ENCODE measurements at places on chromosomes 2 and 18. TPM values are rescaled to one million over a fixed set of nuclear protein-coding genes. Genes with fewer than 3 reads are reported as not detected.

- no peak for DNase-seq
- no peaks in the 10 kb centered on the region for H3K27me3 ChIP-seq
- H3K36me3 ChIP-seq = no peaks in the 10 kb centered on the region
Measured at GRCh38 chr2:186992597-186992996, 143.6 kb upstream of the ZSWIM2 start.

DNA sequence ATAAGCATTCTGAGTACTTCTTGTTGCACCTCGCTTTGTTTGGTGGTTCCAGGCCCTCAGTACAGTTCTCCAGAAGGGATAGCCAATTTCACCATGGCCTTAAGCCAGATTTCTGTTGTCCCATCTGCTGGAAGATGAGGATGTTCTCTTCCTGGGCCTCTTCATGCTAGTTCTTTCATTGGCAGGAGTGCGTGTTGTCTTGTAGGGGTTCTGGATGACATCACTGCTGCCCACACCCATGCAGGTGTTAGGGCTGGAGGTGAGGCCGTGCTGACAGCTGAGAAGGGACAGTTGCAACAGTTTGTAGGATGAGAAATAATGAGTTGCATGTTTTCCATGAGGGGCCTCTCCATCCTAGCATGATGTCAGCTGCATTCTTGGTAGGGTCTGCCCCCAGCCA, 142.9 kb downstream of the LDLRAD4 start:
- H3K4me1 ChIP-seq = no peaks in the 10 kb centered on the region
- DNase-seq = no peak
- no peaks in the 10 kb centered on the region for H3K27me3 ChIP-seq
- H3K27ac ChIP-seq = no peak overlapping the region
- H3K36me3 ChIP-seq = no peaks in the 10 kb centered on the region

The KIAA2012 gene
- not detected for total RNA-seq

GRCh38 chr18:21194871-21195771, 46.9 kb upstream of the GREB1L start:
- no peak overlapping the region for H3K4me3 ChIP-seq
- no peak for DNase-seq
- peaks cover 34% of the 10 kb centered on the region for H3K27me3 ChIP-seq
- no peaks in the 10 kb centered on the region for H3K36me3 ChIP-seq

The ANO7 gene
- total RNA-seq = 89.4 TPM

The SLC8A1 gene
- total RNA-seq = 44.5 TPM

DNA sequence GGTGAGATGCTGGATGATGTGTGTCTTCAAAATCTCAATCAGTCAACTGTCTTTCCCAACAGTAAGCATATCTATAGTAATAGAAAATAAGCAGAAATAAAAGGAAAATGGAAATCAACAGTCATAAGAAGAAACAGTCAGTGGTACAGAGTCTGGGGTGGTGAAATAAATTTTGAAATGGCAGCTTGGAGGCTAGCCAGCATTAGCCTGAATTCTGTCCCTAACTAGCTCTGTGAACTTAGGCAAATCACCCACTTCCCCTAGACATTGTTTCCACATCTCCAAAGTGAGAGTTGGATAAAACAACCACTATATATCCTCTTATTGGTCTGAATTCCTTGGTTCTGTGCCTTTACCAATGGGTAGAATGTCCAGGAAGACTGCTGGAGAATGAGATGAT, 189.7 kb upstream of the REV1 start:
- no peak for DNase-seq
- peaks cover 3% of the 10 kb centered on the region for H3K4me1 ChIP-seq
- H3K36me3 ChIP-seq = no peaks in the 10 kb centered on the region
- H3K27me3 ChIP-seq = no peaks in the 10 kb centered on the region
- no peak overlapping the region for H3K27ac ChIP-seq
- H3K4me3 ChIP-seq = no peak overlapping the region

All from transverse colon (tissue), 4 donors.